ENCODE measurements at places on chromosomes 12 and 14.

DNA sequence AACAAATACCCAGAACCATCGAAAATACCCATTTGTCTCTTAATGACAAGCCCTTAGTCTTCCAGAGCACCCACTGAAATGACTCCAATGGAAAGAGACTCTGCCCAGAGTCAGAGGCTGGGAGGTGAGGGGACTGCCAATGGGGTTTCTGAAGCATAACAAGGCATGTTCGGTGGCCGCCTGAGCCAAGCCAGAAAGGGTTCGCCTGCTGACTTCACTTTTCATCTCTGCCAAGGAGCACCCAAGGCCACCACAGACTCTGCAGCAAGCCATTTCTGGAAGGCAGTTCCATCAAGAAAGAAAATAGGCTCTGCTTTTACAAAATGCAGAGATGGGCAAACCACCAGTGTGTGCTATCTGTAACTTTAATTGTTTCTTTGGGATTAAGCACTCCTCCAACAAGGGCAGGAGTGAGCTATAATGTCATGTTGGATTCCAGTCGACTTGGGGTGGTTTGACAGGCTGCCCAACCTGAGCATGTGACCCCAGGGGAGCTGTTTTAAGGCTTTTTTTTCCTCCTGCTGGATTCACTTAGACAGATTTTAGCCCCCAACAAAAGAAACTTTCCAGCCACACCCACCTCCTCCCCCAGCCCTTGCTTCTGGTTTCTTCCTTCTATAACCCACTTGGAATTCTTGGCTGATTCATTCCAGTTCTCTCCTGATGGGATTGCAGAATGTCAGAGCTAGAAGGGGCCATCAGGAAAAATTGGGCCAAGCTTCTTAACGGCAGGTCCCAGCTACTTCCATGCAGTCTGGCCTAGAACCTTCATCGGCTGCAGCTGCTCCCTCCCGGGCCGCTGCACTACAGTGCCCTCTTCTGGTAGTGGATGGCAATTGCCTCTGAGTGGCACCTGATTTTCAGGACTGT is 24.1 kb downstream of the CKAP4 start:
- peak; percentile 84 for DNase-seq

- no peak for DNase-seq
Observed at GRCh38 chr14:100421756-100422470, 98.8 kb downstream of the SLC25A47 start.

GRCh38 chr12:89948271-89949175 is 239.9 kb upstream of the ATP2B1 start:
- DNase-seq: no peak

- peak; percentile 42 for DNase-seq
Observed at GRCh38 chr12:1529862-1530591, 64.4 kb downstream of the FBXL14 start.

GRCh38 chr14:29078810-29079522 is 312.4 kb downstream of the FOXG1 start:
- no peak for DNase-seq

- no peak for DNase-seq
Observed at GRCh38 chr14:101713621-101714349, 47.7 kb upstream of the PPP2R5C start.

DNA sequence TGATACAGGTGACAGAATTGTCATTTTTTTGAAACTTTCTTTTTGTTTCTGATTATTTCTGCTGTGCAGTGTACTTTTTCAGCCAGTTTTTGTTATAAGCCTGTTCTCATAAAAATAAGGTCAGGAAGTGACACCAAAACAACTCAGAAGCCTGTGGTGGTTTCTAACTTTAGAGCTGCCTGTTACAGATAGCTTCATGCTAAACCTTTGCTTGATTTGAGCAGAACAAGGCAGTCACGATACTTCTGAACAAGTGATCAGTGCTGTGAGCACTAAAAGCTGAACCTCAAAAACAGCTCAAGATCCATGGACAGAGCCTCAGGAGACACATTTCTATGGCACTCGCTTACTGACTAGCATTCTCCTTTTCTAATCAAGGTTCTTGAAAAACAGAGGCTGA is 82.0 kb downstream of the PRKCH start:
- no peak for DNase-seq

DNA sequence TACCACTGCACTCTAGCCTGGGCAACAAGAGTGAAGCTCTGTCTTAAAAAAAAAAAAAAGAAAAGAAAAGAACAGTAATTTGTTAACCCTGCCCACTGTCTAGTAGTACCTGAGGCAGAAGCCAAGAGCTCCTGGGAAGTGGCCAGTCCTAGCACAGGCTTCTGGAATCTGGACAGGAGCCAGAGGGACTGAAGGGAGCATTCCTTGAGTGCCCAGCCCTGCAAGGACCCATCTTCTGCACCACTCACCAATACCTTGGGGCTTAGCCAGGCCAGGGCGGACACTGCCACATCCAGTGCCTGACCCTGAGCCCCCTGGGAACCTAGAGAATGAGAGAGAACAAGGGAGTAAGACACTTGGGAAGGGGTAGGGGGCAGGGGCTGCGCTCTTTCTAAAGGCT is 33.7 kb downstream of the PARP2 start:
- no peak for DNase-seq

GRCh38 chr12:13173012-13173932 is 23.3 kb upstream of the EMP1 start:
- no peak for DNase-seq

DNA sequence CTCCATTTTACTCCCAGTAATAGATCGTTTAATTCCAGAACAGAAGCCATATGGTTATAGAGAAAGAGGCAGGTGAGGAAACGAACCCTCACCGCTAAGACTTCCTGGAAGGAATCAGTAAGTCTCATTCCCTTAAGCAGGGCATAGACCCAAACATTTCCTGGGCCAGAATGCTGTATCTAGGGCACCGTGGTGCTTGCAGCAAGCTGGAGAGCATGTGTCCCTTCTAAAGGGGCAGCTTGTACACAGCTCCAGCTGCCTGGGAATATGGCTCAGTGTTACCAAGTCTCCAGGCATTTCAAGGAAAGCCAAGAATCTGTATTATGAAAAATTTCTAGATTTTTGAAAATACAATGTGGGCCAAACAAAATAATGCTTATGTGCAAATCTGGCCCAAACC is 73.4 kb downstream of the PPM1H start:
- DNase-seq: no peak

DNA sequence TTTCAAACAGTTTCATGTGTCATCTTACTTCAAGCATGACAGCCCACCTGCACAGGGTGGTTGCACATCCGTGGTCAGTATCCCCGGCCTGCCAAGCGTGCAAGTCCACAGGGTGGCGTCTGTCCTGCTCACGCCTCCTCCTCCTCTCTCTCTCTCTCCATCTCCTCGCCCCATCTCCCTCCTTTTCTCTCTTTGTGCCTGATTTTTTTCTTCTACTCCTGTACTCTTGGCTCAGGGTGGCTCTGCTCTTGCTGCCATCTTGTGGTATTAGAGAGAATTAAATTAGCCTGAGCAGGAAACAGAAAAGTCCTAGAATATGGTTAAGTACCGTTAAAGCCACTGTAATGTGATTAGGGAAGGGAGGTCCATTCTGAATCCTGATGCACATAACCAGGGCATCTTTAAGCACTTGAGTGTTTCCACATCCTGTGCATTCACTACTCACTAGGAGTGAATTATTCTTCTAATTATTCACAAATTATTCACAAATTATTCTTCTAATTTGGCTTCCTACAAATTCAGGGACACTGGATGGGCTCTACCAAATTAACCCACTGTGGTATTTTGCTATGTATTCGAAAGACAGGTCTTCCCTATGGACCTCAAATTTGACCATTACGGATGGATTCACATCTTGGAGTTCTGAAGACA is 25.5 kb upstream of the DTX1 start:
- peak; percentile 41 for DNase-seq

DNA sequence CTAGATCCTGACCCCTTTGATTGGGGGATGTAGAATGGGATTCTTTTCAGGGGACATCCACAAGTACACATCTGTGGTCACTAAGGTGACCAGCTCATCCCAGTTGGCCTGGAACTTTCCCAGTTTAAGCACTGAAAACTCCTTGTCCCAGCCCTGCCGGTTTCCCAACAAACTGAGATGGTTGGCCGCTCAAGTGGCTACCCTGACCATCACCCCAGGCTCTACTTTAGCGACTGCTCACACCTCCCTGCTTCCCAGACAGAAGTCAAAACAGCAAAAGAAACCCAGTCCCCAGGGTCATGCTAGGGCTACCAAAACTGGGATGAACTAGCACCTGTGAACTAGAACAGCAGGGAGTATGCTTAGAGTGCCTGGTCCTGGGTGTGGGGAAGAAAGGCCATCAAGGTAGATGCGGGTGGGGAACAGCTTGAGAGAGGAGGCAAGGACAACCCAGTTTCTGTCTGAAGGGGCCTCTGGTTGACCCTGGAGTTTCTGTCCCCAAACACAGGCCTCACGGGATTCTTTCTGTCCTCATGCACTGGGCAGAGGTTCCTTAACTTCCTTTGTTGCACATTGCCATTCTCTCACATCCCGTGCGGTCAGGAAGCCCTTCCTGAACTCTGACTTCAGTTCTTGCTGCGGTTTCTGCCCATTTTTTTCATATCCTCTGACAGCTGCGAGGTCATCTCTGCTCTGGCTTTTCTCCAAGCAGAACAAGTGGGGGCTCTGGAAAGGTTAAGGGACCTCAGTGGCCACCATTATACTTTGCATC is 1.6 kb downstream of the LTB4R start:
- no peak for DNase-seq

DNA sequence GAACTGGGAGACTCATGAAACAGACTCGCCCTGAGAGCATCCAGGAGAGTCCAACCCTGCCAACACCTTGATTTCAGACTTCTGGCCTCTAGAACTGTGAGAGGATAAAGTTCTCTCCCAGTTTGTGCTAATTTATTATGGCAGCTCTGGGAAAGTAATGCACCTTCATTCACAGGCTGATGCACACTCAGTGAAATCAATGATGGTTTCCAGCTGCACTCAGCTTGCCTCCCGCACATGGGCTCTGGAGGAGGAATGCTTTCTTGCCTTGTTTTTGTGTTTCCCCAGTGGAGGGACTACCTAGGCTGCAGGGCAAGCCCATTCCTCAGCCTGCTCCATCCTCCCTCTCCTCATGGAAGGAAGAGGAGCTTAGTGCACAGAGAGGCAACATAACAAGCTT is 45.7 kb downstream of the TMEM132C start:
- no peak for DNase-seq

DNA sequence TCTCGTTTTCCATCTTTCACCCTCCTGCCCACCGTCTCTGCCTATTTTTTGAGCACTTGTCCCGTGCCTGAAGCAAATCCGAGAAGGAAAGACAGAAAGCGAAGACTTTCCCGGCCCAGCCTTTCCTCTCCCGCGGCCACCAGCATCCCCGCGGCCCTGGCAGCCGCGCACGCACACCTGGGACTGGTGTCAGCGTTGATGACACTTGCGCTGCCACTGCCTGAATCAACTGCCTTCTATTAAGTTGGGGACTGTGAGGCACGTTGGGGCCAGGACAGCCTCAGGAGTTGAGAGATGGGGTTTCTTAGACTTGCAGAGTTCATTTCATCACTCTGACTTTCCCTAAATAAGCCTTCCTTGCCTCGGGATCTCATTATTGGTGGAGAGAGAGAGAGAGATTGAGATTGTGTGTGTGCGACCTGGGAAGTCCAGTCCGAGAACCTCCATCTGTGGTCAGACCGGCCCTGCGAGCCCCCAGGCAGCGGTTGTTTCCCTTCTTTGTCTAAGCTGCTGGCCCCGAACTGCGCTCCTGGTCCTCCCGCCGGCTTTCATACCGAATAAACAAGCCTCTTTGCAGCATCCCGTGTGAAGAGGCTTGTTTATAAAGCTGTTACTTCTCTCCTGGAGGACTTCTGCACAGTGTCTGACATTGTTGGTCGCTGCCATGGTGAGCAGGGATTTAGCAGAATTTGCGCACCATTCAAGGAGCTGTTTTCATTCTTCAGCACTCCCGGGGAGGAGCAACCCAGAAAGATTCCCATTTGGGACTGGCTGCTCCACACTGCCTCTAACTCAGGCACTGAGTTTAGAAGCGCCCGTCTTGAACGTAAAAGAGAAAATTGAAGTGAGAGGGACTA is 1.5 kb downstream of the PDZRN4 start:
- DNase-seq: peak; percentile 27

DNA sequence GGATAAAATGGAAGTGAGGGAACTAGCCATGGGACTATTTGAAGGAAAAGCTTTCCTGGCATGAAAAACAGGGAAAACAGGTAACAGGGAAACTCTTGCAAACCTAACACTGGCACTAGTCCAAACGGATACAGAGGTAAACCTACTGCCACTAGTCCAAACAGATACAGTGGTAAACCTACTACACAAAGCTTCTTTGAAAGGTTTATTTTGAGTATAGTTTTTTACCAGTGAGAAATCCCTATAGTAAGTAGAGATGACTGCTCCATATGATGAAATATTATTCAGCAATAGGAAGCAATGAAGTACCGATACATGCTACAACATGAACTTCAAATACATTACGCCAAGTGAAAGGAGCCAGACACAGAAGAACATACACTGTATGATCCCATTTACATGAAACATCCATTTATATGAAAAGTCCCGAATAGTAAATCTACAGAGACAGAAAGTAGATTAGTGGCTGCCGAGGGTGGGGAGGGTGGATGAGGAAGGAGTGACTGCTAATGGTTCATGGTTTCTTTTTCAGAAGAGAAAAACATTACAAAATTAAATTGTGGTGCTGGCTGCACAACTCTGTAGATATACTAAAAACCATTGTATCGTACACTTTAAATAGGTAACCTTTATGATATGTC is 25.5 kb downstream of the SPTLC2 start:
- no peak for DNase-seq

Data from WTC11 (cell line).